Nucleus accumbens (tissue), 56 donors: ENCODE measurements at places on chromosomes 5 and 9.

DNA sequence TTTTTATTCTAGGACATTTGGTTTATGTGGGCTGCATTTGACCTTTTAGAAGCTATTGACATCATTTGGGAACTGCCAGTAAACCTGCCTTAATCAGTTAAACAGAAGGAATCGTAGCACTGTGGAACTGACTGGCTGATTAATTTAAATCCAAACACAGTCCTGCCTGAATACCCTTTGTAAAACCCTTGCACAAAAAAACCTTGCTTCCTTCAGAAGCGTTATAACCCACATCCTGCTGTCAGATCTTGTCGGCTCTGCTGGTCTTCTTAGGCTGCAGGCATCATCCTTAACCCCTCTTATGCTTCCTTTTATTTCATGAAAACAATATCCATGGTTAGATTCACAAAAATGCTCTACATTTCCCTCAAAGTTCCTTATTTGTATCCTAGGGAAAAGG is 46.3 kb downstream of the PAM start:
- no peak for DNase-seq

DNA sequence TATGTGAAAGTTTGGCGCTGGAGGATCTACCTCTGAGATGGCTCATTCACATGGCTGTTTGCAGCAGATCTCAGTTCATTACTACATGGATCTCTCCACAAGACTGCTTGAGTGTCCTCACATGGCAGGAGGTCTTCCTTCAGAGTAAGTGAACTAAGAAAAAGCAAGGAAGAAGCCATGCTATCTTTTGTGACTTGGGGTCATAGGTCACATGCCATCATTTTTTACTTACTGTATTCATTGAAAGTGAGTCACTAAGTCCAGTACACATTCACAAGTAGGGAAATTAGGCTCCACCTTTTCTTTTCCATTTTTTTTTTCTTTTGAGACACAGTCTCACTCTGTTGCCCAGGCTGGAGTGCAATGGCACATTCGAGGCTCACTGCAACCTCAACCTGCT is 8.7 kb upstream of the CDKN2AIPNL start:
- DNase-seq: no peak

- peak; percentile 51 for DNase-seq
These were observed 51.1 kb downstream of the STARD4 start for GRCh38 chr5:111461255-111461671.

DNA sequence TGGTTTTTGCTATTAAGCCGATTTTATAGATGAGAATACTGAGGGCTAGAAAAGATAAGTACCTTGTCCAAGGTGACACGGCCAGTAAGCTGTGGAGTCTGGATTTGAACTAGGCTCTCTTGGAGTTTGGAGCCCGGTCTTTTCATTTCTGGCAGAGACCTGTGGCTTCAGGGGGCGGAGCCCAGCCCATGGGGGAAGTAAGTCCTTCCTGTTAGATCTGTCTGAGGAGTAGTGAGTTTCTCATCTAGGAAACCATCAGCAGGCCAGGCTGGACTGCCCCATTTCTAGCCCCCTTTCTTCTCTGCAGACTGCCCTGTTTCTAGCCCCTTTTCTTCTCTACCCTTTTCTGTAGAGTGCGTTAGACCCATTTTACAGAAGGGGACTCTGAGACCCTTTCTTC is 521 bp upstream of the PTGS1 start:
- DNase-seq: no peak

DNA sequence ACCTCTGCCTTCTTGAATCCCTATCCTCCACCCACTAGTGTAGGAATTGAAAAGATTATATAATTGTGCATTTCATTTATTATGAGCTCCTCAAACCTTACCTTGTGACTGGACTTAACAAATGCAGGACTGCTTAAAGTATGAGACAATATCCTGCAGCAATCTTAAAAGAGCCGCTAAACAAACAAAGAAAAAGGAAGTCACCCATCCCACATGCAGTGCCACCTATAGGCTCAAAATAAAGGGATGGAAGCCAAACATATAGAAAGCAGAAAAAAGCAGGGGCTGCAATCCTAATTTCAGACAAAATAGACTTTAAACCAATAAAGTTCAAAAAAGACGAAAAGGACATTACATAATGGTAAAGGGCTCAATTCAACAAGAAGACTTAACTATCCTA is 8.7 kb downstream of the PCAT7 start:
- DNase-seq: no peak

- peak; percentile 0 for DNase-seq
These were observed 355.5 kb downstream of the TLR4 start for GRCh38 chr9:118059484-118060278.

DNA sequence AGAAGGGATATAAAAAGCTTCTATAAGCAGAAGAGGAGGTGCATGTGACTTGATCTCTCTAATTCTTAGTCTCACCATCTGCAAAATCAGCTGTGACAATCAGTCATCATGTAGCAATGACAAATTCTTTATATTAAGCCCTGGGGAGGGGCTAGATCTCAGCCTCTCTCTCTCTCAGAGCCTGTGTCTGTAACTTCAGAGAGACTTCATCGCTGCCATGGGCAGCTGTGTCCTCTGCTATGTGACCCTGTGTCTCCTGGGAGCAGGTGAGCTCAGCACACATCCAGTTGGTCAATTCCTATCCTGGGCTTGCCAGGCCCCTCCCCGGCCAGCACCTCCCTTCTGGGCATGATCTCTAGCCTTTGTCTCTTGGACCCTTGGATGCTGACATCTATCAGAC is 109.6 kb downstream of the ANKRD18B start:
- no peak for DNase-seq

GRCh38 chr5:123696921-123697341 is 185.0 kb downstream of the CSNK1G3 start:
- DNase-seq: peak; percentile 72

DNA sequence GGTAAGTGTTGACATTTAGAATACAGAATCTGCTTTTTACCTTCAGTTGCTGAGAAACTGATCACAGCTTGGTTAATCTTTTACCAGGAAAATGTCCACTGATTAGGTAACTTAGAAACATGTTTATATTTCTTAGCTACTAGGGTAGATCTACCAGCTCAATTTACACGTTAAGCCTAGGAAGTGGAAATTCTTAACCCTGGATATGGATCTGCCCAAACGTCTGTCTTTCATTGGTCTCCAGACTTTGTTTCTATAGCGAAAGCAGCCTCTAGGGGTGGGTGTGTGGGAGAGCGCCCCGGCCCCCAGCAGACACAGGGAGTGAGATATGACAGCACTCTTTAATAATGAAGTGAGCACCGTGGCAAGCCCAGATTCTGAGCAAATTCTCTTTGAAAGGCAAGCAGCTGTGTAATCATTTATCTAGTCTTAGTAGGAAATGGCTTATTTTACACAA is 141.6 kb upstream of the ZNF608 start:
- no peak for DNase-seq

- DNase-seq: no peak
These were observed 33.1 kb downstream of the RAB3C start for GRCh38 chr5:58615972-58616371.

GRCh38 chr5:113505181-113505580 is 8.3 kb upstream of the YTHDC2 start:
- DNase-seq: no peak

GRCh38 chr5:179820483-179821297 is at the start of gene SQSTM1:
Gene SQSTM1, plus strand, starts transcription at chr5:179820905. Its CDS starts 32 bp downstream, at chr5:179820937.
- DNase-seq: peak; percentile 84

- no peak for DNase-seq
These were observed 161.5 kb downstream of the ENTREP1 start for GRCh38 chr9:69486498-69486897.

DNA sequence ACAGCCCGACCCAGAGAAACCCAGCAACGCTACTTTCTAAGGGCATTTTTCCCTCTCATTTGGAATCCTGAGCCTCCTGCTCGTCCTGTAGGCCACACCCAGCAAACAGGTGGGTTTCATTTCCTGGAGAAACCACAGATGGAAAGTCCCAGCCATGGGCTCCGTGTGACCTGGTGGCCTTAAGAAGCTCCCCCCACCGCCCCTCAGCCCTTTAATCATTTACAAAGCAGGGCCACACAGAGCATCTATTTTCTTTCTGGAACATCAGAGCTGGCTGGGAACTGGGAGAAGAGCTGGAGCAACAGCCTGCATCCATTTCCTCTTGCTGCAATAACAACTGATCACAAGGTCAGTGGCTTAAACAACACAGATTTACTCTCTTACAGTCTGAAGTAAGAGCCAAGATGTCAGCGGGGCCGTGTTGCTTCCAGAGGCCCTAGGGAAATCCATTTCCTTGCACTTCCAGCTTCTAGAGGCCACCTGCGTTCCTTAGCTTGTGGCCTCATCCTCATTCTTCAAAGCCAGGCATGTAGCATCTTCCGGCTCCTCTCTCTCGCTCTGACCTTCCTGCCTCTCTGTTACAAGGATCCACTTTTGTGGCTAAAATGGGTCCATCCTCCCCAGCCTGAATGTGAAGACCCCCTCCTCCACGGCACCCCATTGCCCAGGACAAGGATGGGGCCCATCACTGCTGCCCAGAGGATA is 40.5 kb downstream of the C9orf50 start:
- DNase-seq: no peak

- no peak for DNase-seq
These were observed 1.6 kb upstream of the PAIP2 start for GRCh38 chr5:139340051-139340450.

DNA sequence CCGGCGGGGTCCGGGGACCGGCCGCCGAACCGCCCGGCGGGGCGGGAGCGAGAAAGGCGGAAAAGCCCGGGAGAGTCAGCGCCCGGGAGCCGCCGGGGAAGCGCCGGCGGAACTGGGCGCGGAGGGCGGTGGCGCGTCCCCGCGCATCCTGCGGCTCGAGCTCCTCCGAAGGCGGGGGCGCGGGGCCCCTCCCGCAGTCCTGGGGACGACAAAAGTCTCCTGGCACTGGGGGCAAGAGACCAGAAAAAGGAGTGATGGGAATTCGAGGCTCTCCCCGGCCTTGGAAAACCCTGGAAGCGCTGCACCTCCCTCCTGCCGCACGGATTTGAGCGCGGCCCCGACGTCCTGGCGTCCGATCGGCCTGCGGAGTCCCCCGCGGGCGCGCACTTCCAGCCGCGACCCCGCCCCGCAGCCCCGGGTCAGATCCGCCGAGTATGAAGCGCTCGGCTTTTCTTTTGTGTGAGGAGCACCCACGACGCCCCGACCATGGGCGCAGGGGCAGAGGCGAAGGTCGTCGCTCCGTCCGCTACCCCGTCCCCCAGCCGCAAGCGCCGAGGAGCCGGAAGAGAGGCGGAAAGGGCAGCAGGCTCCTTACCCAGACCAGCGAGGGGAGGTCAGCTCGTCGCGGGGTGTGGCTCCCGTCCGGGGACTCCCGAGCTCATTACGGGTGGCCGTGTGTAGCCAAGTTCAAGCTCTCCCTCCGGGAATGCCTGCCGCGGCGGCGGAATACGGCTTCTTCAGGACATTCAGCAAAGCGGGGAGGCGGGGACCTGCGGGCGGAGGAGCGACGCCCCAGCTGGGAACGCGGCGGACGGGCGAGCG is at the start of gene EPB41L4A:
Gene EPB41L4A (minus strand): TSS at position 114 of the 822 bp plus-strand sequence. CDS start 238 bp downstream, outside the sequence.
- peak; percentile 44 for DNase-seq

- DNase-seq: no peak
These were observed 996.0 kb upstream of the ARRDC3 start for GRCh38 chr5:92378966-92379611.

GRCh38 chr5:132277971-132278853 is 16.0 kb upstream of the SLC22A4 start:
- no peak for DNase-seq

DNA sequence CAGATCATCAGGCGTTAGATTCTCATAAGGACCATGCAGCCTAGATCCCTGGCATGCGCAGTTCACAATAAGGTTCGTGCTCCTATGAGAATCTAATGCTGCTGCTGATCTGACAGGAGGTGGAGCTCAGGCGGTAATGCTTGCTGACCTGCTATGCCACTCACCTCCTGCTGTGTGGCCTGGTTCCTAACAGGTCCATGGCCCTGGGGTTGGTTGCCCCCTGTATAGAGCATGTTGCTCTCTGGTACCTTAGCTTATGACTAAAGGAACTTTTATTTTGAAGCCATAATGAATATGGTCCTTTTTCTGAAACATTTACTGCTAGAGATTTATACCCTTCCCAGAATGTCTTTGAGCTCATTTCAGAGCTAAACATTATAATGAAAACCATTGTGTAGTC is 3.1 kb downstream of the MAN2A1 start:
- no peak for DNase-seq

DNA sequence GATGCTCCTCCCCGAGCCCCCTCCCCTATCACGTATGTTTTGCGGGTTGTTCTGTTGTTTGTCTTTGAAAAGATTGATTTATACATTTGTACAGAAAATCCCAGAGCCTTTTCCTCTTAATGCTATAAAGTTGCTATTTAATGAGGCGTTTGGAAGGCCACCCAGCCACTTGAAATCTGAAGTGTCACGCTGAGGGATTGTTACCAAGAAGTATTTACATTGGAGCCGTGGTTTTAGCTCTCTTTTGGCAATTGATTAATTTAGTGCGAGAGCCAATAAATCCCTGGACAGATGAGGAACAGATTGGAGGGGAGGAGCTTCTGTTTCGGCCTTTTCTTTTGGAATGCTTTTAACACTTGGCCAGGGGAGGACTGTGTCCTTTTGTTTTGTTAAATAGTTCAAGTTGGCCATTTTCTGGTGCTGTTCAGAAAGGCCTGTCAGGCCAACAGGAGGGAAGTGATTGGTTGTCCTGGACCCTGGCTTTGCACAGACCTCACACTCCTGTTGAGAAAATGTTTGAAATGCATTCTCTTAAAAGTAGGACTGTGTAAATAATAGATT is 250.2 kb downstream of the PDZD2 start:
- no peak for DNase-seq

- no peak for DNase-seq
These were observed 37.2 kb upstream of the KIF2A start for GRCh38 chr5:62268792-62269191.

- peak; percentile 46 for DNase-seq
These were observed 1.9 kb downstream of the LPAR1 start for GRCh38 chr9:111036429-111036789.

GRCh38 chr5:154664869-154665268 is 90.3 kb upstream of the LARP1 start:
- DNase-seq: no peak

DNA sequence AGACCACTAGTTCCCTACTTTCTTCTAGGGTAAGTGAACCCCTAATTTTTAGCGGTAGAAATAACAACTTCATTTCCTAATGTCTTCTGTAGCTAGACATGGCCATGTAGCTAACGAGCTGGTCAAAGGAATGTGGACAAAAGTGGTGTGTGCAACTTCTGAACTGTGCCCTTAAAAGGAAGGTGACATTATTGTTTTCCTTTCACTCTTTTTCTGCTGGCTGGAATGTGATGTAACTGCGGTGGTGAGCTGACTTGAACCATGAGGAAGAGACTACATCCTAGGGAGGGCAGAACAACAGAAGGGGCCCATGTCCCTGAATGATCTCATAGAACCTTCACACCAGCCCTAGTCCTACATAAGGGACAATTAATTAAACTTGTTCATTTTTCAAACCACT is 1.3 kb upstream of the SNX2 start:
- no peak for DNase-seq
